ENCODE measurements at places on chromosomes 5 and 9. TPM values are rescaled to one million over a fixed set of nuclear protein-coding genes. Genes with fewer than 3 reads are reported as not detected.

The LHX6 gene
- 1.3 TPM for polyA plus RNA-seq

The PGM5 gene
- 10.6 TPM for polyA plus RNA-seq

The SPINK13 gene
- polyA plus RNA-seq = not detected

The CNTFR gene
- polyA plus RNA-seq = 2.2 TPM

The VLDLR gene
- polyA plus RNA-seq = 2.1 TPM

The ZDHHC11 gene
- polyA plus RNA-seq = 2.4 TPM

The GABRA1 gene
- polyA plus RNA-seq = 0.05 TPM

The LECT2 gene
- not detected for polyA plus RNA-seq

The C9orf152 gene
- 11.6 TPM for polyA plus RNA-seq

The CDX1 gene
- polyA plus RNA-seq = 0.31 TPM

The TAF1L gene
- polyA plus RNA-seq = not detected

The SPACA9 gene
- 1.8 TPM for polyA plus RNA-seq

The EDIL3 gene
- polyA plus RNA-seq = 5.6 TPM

The NRARP gene
- 2.7 TPM for polyA plus RNA-seq

The RPS23 gene
- polyA plus RNA-seq = 4,172 TPM

The OBP2B gene
- not detected for polyA plus RNA-seq

The AFAP1L1 gene
- polyA plus RNA-seq = 1.8 TPM

The SH3GLB2 gene
- polyA plus RNA-seq = 58.2 TPM

The HAVCR2 gene
- 2.9 TPM for polyA plus RNA-seq

The PCDHA7 gene
- not detected for polyA plus RNA-seq

The SARDH gene
- polyA plus RNA-seq = 0.76 TPM

The FBP1 gene
- polyA plus RNA-seq = 61.4 TPM

All from stomach (tissue), 19 donors.